ENCODE measurements at places on chromosomes 2 and 18.

DNA sequence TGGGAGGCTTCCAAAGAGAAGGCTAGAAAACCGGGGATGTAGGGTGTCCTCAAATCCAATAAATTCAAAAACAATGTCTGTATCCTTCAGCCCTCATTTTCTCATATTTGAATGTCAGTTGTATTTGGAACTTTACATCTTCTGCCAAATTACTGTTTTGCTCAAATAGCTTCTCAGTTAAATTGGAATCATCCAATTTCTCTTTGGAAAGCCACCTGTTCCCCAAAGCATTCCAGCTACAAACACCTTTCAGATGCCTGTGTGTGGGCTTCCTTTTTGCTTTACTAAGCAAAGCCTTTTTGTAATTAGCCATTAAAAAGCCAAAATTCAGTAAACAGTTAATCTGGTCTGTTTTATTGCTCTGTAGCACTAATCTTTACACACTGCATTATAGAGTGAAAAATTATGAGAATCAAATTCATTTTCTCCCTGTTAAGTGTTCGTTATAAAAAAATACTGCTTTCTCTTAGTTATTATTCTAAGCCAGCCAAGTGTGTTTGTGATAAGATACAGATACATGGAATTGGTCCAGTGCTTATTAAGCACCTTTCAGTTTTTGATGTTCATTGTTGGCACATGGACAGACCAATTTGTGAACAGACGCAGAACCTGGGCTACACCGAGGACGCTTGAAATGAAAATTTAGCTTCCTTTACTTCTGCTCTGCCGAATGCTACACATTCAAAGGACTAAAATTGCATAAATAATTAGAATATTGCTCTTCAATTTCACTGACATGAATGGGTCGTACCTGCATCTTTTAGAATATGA lies 151.6 kb downstream of the RTN4 start:
- DNase-seq, result no peak

DNA sequence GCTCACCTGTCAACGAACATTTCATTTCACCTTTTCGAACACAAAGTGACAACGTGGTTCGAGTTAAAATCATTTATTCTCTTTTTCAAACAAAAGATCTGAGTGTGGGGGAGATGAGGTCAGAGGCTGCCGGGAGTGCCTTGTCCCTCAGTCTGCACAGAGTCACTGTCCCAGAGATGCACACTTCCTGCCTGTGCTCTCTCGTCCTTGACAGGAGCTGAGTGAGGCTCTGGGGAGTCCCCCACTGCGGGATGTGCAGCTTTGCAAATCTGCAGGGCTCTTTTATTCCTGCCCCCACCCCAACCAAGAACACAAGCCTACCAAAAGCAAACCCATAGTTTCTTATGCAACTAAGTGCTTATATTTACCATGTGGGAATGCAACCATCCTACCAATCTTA lies 497.8 kb downstream of the EIPR1 start:
- DNase-seq, result no peak

DNA sequence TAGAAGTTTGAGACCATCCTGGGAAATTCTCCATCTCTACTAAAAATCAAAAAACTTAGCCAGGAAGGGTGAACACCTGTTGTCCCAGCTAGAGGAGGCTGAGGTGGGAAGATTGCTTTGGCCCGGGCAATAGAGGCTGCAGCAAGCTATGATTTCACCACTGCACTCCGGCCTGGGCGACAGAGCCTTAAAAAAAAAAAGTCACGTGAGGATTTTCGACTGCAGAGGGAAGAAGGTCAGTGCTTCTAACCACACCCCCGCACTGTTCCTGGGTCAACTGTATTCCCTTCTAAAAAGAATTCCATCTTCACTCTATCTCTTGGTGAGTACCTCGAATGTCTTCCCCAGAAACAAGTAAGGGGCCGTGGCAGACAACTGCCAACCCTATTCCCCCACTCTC lies 31.3 kb downstream of the ADAM17 start:
- DNase-seq, result no peak

GRCh38 chr18:6648581-6648980 lies 80.9 kb upstream of the ARHGAP28 start:
- no peak for DNase-seq

- DNase-seq, result no peak
These were observed 42.5 kb downstream of the ZNF519 start for GRCh38 chr18:14089781-14090180.

DNA sequence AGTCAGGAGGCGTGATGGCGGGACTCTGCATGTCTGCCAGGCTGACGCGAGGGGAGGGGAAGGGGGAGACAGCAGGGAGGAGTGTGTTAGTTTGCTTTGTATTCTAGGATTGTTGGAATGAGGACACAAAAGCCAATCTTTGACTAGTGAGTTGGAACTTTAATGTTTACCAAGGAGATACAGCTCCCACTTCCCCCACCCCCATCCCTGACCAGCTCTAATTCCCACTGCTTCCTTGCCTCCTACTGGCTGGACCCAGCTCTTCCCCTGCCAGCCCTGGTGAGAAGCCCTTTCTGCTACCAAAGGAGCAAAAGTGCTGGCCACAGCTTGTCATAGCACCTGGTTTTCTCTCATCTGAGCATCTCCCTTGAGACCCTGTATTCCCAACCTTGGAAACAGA lies 84.5 kb downstream of the CELF4 start:
- DNase-seq, result no peak

- no peak for DNase-seq
These were observed 48.8 kb downstream of the STK39 start for GRCh38 chr2:168198476-168199207.

DNA sequence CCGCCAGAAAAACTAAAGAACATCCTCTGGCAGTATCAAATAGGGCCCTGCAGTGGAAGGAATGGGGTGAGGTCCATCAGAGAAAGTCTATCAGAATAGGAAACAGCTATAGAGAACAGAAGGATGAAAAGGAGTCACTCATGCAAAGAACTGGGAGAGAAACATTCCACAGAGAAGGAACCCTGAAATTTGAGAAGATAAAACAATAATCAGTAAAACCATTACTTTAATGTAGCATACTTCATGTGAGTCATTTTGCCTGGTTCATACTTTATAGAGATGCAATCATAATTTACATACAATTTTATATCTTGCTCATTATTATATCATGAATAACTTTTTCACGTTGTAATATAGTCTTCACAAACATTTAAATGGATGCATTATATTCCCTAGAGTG lies 402.2 kb downstream of the NCKAP5 start:
- DNase-seq, result no peak
